ENCODE measurements at places on chromosomes 5 and 9.

- DNase-seq: no peak
Observed at GRCh38 chr9:83479765-83480164, 58.4 kb downstream of the FRMD3 start.

DNA sequence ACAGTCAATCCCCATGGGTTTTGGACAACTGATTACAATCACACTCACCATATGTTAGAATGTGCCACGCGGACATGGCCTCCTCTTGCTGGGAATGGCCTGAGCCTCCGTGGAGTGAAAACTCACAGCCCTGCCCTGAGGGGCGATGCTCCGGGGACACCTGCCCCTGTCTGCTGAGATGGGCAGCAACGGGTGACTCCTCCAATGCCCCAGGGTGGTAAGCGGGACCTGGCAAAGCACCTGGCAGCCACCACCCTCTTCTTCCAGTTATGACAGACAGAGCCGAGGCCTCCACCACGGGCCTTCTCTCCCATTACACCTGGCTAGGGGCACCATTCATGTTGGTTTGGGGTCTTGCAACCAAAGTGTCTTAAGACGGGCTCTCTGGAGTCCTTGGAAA is 94.9 kb upstream of the COL5A1 start:
- peak; percentile 11 for DNase-seq

GRCh38 chr5:124736805-124737188 is 9.6 kb downstream of the ZNF608 start:
- no peak for DNase-seq

DNA sequence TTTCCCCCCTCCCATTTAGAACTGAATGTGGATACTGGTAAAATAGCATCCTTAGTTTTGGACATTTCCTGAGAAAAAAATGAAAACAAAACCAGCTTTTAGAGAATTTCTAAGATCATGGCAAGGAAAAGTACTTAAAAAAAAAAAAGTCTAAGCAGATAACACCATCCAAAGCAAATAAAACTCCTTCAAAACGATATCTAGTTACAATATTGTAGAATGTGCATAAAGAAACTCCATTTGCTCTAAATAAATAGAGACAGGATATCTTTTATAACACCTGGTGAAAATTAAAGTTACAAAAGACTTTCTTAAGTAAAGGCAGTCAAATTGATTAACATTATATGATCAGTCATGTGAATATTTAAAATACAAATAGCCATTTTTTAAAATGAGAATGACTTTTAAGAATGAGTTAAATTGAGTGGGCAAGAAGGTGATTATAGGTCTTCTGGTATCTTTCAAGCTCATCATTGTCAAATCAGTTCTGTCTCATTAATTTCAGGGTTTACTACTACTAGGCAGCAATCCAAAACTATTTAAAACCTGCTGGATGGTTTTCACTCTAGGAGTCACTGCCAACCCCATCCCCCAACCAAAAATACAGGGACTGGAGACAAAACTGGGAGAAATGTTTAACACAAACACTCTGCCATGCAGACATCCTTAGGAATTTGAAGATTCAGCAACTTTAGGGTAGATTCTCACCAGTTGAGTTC is 382.6 kb downstream of the ADGRV1 start:
- no peak for DNase-seq

DNA sequence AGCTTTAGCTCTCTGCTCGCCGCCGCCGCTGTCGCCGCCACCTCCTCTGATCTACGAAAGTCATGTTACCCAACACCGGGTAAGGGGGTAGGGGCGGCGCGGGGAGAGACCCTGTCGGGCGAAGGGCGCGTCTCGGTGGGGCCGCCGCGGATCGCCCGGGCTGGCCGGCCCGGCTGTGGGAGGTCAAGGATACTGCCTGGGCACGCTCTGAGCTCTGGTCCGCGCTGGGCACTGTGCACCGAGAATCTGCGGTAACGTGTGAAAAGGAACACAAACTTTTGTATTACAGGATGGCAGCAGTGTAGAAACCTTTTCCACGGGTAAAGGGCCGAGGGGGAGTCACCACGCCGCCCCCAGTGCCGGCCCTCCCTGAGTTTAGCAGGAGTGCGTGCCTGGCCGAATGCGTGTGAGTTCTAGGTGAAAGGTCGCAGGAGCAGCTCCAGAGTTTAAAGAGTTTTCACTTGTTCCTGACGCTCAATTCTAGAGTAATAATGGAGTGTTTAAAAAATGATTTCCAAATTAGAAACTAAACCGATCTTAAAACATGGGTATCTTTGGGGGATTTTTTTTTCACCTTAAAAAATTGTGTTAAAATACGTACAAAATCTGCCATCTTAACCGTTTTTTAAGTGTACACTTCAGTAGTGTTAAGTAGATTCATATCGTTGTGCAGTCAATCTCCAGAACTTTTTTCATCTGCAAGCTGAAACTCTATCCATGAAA is at the start of gene HSDL2:
Gene HSDL2 (plus strand): TSS at position 7 of the 723 bp plus-strand sequence. CDS start 56 bp downstream, at position 63.
- no peak for DNase-seq

GRCh38 chr5:137312011-137312410 is 187.1 kb downstream of the SPOCK1 start:
- no peak for DNase-seq

DNA sequence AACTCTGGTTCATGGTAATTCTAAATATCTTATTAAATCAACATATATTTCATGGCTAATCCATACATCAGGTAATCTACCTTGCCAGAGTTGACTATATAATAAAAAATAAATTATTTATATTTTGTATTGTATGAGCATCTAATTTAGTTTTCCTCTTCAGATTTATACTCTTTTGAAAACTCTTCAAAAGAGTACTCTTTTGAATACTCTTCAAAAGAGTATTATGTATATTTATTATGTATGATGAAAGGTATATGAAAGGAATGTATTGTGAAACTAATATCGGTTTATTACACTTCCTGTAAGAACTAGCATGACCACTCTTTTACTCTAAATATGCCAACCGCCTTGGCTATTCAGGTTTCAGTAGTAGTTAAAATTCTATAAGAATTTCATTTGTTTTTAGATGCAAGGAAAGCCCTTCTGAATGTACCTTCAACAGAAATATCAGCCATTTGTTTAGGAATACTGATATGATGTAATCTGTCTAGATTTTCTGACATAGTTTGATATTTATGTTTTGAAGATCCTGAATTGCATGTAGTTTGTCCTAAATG is 178.7 kb downstream of the WDR70 start:
- DNase-seq: no peak

GRCh38 chr5:134445856-134446818 is 34.5 kb upstream of the CDKN2AIPNL start:
- no peak for DNase-seq

- no peak for DNase-seq
Observed at GRCh38 chr9:125966959-125967711, 220.0 kb downstream of the PBX3 start.

DNA sequence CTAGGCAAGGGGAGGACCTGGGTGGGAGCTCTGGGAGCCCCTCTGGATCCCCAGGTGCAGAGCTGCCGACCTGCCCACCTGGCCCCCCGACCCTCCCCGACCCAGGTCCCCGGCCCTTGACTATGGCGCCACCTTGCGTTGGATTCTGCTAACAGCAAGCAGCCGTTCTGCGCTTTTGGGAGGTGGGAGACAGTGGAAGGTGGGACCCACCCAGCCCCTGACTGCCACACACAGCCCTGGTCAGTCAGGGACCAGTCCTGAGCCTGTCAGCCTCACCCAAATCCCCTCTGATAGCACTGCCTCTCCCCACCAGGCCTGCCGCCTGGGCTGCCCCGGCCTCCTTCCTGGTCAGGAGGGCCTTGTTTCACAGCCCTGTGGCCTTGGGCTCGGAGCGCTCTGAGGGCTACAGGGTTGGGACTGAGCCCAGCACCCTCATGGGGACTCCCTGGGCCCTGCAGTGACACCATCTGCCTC is 77.9 kb downstream of the HMCN2 start:
- DNase-seq: no peak

DNA sequence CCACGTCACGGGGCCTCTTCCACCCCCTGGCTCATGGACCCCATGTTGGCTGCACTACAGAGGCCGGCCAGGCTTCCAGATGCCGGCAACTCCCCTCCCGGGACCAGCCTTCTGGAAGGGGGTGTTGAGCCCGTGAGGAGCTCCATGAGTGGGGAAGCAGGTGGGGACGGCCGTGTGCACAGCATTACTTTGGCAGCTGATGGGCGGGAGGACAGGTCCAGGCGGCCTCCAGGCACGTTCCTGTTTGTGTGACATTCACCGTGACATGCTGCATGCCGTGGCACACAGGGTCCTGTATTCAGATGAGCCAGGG is 29.1 kb upstream of the ABO start:
- no peak for DNase-seq

DNA sequence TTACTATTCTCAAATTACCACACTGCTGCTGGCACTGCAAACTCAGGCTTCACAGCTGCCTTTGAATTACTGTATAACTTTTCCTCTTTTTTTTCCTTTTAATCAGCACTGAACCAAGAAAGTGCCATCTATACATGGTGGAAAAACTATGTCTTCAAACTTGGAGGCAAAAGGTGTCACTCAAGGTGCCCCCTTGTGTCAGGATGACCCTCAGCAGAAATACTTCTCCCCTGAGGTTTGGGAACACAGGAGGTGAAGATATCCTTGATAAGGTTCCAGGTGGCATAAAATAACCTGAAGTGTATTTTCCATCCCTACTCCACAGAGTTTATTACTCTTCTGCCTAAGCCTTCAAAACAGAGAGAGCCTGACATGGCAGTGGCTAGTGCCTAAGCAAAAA is 14.5 kb downstream of the FRMD3 start:
- DNase-seq: no peak

GRCh38 chr9:130660326-130660682 is 4.1 kb upstream of the PRDM12 start:
- DNase-seq: no peak

DNA sequence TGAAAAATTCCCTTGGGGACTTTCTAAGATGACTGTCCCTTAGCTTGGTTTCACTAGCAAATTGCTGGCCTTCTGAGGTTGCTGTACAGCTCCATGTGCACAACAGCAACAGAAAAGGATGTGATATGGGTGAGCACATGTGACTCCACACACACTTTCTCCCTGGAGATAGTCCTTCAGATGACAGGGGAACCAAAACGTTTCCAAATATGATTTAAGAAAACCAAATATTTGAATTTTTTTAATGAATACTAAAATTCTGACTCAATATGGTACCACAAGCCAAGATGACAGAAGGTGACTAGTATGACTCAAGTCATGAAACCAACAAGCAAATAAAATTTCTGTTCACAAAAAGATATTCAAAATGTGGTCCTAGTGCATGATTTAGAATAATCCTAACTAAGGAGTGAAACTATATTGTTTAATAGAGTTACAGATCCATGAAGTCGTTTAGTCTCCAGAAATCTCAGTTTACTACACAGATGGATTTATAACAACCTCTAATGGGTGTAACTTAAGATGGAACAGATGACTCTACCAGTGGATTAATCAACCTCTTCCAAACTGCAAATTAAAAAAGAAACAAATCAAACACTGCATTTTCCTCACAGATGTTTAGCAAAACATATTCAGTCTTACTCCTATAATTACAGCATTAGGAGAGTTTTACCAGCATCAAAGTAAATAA is 144.8 kb upstream of the PIK3R1 start:
- peak; percentile 14 for DNase-seq

- DNase-seq: no peak
Observed at GRCh38 chr5:131769336-131769735, 27.5 kb downstream of the FNIP1 start.

DNA sequence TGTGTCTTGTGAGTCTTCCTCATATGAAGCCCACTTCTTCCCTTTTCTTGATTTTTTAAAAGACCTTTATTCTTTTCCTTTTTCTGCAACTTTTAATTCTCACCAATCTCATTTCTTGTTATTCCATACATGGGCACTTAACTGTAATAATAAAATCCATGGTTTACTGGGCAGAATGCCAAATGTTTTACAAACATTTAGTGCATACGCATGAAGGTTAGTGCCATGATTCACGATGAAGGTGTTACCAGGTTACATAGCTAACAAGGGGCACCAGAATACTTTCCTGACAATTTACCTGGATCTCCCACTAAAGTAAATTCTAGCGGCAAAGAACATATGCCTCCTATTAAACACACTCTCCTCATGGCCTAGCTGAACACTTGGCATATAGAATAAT is 28.5 kb downstream of the MAN2A1 start:
- no peak for DNase-seq

DNA sequence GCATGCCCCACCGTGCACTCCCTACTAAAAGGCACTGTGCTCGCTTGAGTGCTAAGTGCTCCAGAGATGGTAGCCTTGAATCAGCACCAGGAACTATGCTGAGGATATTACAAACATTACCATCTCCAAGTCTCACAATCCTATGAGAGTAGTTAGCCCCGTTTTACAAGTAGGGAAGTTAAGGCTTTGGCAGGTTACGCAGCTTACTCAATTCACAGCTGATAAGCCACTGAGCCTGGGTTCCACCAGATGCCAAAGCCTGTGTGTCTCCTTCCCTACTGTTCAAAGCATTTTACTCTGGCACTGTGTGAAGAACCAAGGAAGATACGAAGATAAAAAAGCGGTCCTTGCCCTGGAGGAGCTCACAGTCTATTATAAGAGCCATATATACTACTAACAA is 216.2 kb downstream of the EBF1 start:
- no peak for DNase-seq

- no peak for DNase-seq
Observed at GRCh38 chr9:108062680-108063079, 573.1 kb upstream of the KLF4 start.

- DNase-seq: no peak
Observed at GRCh38 chr9:87713278-87713987, 12.5 kb upstream of the CTSL start.

- no peak for DNase-seq
Observed at GRCh38 chr5:115487756-115488155, 56.8 kb downstream of the FEM1C start.

GRCh38 chr5:122701640-122702523 is 73.0 kb upstream of the SNX2 start:
- DNase-seq: no peak

- no peak for DNase-seq
Observed at GRCh38 chr5:115578657-115579056, 23.6 kb downstream of the TICAM2 start.

- DNase-seq: no peak
Observed at GRCh38 chr9:135971111-135971766, 10.1 kb upstream of the UBAC1 start.

GRCh38 chr5:106152569-106152968 is 1518.2 kb downstream of the EFNA5 start:
- no peak for DNase-seq

GRCh38 chr9:99140685-99141314 is 35.9 kb downstream of the TGFBR1 start:
- no peak for DNase-seq

- DNase-seq: no peak
Observed at GRCh38 chr5:178108446-178108845, 4.9 kb upstream of the N4BP3 start.

Measured in GM12892 (cell line).